ENCODE measurements at places on chromosomes 1 and 21.

DNA sequence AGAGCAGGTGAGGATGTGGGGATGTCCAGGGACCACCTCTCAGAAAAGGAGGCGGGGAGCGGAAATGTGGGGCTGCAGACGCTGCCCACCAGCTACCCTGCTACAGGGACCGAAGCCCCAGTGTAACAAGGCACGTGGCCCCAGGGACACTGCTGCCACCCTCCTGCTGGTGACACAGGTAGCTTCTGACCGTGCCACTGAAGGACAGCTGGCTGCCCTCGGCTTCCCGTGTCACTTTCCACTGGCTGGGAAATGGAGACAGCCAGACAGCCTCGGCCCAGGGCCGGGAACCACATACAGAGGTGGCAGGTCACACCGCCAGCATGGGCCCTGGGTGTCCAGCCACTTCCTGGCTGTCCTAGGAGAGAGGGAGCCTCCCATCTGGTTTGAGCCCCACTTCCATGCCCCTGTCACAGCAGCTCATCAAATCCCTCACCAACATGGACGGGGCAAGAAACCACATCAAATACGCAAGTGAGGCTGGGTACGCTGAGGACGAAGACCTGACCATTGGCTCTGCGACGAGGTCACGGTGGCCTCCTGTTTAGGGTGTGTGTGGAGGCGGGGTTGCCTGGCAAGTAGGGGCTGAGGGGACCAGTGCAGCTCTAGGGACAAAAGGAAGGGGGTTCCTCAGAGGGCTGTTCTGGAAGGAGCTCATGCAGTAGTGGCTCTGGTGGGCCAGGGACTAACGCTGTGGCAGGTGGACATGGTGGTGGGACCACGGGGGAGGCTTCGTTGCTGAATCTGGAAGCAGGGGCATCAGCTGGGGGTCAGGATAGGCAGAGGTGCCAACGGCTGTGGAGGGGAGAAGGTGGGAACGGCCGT lies 5.0 kb downstream of the PEX10 start:
- no peak for DNase-seq

DNA sequence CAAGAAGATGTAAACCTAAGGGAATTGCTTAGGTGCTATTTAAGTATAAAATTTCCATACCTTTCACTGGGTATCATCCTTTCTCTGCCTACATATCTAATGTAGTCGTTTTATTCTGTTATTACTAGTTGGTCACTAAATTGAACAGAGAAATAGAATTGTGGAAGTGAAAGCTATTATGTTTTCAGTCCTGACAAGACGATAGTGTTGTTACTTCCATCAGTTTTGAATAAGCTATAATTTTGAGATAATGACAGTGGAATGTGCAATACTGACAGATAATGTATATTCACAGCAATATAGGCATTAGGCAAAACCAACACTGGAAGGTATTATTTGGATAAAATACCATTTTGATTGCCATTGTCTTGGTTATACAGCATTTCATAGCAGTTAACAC lies 181.8 kb downstream of the ADGRL2 start:
- no peak for DNase-seq

DNA sequence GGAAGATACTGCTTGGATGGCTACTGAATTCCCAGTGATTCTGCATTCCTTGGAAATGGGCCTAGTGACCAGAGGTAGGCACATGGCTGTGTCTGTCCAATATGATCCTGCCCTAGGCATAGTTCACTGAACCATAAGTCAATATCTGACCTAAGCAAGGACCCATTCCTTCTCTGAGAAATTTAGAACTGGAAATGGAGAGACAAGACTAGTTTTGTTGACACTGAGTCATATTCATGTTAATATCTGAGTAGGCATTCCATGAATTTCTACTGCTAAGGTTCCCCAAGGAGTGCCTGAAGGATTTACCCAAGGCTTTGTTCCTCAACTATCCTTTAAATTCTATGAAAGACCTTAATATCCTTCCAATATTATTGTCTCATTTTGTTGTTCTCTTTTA lies 329.8 kb upstream of the BEND5 start:
- no peak for DNase-seq

GRCh38 chr1:36419140-36419539 lies 21.4 kb upstream of the LSM10 start:
- no peak for DNase-seq

DNA sequence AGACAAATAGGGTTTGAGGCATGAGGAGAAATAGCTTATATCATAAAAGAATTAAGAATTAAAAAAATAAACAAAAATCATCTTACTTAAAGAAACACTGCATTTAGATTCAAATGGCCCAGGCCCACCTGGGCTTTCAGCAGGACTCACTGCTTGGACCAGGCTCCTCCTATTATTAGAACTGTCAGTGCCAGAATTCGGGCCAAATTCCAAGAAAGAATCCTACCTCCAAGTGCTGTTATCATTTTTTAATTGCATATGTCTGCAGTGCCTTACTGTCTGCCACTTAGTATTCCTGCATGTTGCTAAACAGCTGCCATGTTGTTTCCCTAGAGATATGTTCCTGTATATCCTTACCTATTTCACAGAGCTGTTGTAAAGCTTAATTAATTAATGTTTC lies 112.0 kb downstream of the BARHL2 start:
- DNase-seq: no peak

- DNase-seq: no peak
Measured at GRCh38 chr1:118934706-118935105, 53.4 kb downstream of the TBX15 start.

DNA sequence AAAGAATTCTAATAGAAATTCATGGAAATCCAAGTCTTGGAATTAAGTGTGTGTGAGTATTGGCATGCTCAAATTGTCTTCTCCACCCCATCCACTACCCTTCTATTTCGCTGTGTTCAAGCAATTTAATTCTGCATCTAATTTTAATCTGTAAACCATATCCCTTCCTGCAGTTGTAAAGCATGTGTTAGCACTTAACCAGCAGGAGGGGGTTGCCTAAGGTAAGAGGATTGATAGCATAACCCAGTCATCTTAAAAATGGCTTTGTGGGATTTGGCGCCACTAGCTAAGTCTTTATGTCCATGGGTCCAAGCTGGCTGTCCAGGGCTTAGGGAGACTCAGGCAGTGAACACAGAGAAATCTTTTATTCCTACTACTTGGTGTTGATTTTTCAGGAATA lies 210.3 kb downstream of the PTPRC start:
- no peak for DNase-seq

GRCh38 chr1:220565670-220566069 lies 37.7 kb downstream of the MARK1 start:
- no peak for DNase-seq

DNA sequence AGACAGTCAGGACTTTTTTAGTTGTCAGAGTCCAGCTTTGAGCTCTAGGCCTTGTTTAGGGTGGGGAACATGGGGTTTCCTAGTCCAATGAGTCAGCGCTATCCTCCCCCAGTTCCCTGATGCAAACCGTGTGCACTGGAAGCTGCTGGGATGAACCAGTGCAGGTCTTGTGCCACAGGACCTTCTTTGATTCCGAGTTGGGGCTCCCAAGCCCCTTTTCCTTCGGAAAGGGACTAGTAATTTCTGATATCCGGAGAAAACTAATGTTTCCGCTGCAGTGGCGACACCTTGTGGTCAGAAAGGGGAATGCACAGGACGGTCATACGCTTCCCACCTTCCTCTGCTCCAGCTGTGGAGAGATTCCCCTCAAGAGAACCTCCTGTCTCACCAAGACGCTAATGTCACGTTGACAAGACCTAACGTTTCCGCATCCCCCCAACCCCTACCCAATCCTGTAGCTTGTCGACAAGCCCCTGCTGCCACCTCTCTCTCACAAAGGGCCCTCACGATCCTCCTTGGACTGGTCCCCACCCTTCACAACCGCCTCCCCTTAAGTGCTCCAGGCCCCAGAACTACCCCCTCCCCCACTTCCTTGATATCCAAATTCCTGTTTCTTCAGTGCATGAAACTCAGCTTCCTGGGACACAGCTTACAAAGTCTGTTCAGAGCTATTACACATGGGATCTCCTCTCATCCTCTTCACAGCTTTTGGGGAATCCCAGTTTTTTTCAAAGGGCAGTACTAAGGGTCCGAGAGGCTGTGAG lies 30.9 kb downstream of the GPA33 start:
- peak; percentile 44 for DNase-seq

DNA sequence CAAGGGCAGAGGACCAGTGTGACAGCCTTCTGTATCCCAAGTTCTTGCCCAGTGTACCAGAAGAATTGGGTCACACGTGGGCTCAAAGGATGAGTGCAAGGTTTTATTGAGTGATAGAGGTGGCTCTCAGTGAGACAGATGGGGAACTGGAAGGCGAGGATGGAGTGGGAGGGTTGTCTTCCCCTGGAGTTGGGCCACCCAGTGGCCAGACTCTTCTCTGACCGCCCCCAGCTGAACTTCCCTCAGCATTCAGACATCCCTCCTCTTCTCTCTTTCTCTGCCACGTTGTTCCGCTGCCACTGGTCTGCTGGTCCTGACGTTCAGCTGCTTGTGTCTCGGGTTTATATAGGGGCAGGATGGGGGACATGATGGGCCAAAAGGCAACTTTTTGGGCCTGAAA lies 150.1 kb upstream of the IVNS1ABP start:
- no peak for DNase-seq

GRCh38 chr1:181936768-181937581 lies 124.5 kb downstream of the ZNF648 start:
- DNase-seq: no peak

- no peak for DNase-seq
Measured at GRCh38 chr1:215421744-215422143, 145.4 kb upstream of the KCTD3 start.

- no peak for DNase-seq
Measured at GRCh38 chr1:51032936-51033335, 62.9 kb downstream of the CDKN2C start.
